H7 (cell line): ENCODE measurements at places on chromosomes 1 and 21. TPM values are rescaled to one million over a fixed set of nuclear protein-coding genes. Genes with fewer than 3 reads are reported as not detected.

- DNase-seq = no peak
Observed at GRCh38 chr1:92774407-92774806, 10.5 kb downstream of the EVI5 start.

- DNase-seq = no peak
Observed at GRCh38 chr1:221815660-221816059, 73.8 kb upstream of the DUSP10 start.

DNA sequence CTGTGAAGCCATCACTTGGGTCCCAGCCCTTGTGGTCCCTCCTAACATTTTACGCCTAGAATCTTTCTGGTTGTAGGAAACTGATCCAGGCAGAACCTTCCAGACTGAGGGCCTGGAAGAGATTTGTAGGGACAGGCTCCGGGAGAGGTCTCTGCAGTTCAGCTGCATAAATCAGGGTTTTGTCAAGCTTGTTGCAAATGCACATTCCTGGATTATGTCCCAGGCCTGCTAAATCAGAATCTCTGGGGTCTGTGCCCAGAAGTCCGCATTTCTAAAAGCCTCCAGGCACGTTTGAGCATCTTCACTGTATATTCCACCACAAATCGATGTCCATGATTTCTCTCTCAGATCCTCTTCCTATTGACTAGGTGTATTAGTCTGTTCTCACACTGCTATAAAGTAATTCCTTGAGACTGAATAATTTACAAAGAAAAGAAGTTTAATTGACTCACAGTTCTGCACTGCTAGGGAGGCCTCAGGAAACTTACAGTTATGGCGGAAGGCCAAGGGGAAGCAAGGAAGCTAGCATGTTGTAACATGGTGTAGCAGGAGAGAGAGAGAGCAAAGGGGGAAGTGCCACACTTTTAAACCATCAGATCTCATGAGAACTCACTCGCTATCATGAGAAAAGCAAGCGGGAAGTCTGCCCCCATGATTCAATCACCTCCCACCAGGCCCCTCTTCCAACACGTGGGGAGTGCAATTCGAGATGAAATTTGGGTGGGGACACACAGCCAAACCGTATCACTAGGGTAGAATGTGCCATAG, 1.2 kb upstream of the FHAD1 start:
- no peak for DNase-seq

GRCh38 chr1:2629627-2630497, 3.0 kb downstream of the MMEL1 start:
- DNase-seq = no peak

GRCh38 chr1:47465605-47466004, 27.8 kb downstream of the FOXD2 start:
- DNase-seq = no peak

DNA sequence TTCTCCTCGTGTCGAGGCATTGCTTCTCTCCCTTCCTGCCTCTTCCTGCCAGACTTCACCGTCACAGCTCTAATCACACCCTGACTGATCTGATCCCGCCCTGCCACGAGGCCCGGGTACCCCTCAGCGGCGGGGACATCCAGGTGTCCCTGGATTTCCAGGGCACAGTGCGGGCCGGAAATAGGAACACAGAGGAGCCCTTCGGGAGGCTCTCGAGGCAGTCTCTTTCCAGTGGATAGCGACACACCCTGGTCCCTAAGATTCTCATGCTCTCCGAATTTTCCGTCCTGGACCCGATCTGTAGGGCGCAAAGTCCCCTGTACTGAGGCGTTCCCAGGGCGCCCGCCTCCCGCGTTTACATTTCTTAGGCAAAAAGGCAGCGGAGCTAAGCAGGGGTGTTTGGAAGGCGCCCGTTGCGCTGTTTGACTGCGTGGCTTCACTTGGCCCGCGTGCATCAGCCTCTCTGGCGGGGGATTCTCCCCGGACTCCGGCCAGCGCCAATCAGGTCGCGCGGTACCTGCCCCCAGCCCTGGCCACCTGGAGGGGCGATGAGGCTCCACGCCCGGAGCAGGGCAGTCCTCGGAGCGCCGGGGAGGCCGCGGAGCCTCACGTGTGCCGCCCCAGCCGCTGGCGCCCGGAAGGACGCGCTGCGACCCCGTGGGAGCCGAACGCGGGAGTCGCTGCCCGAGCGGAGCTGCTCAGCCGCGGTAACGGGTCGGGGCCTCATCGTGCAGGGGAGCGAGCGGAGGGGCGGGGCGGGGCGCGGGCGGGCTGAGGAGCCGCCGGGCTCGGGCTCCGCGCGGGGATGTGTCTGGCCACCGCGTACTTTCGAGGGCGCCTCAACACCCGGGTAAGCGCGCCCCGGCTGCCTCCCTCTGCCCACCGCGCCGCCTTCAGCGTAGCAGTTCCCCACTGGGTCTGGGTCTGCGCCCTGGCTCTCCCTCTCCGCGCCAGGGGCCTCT, at the start of gene FAM163A:
Gene FAM163A (plus strand): TSS at position 575 of the 962 bp plus-strand sequence. CDS start 69,807 bp downstream, outside the sequence.
- DNase-seq = peak; percentile 83

- DNase-seq = peak; percentile 71
Observed at GRCh38 chr1:24463776-24464735, 38.6 kb upstream of the RCAN3 start.

DNA sequence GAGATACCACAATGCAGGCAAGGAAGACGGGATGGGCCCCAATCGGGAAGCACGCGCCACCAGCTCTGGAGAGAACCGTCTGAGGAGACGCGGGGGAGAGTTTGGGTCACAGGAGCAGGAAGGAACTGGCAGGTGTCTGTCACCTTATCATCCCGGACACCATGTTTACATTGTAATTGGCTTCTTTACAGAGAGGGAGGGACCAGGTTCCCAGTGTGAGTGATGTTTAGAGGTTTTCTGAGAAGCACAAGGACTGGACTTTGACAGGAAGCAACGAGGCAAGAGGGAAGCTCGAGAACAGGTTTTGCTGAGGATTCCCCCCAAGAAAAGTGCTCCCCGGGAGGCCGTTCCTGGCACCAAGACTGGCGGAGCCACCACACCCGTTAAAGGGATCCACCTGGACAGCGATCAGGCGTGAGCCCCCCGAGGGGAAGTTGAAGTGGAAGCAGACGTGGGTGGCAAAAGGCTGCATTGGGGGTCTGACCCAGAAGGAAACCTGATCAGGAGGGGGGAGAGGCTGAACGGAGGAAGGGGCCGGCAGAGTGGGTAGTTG, 957 bp downstream of the EPS15 start:
- peak; percentile 56 for DNase-seq

- no peak for DNase-seq
Observed at GRCh38 chr1:85611425-85611824, 30.9 kb downstream of the CCN1 start.

DNA sequence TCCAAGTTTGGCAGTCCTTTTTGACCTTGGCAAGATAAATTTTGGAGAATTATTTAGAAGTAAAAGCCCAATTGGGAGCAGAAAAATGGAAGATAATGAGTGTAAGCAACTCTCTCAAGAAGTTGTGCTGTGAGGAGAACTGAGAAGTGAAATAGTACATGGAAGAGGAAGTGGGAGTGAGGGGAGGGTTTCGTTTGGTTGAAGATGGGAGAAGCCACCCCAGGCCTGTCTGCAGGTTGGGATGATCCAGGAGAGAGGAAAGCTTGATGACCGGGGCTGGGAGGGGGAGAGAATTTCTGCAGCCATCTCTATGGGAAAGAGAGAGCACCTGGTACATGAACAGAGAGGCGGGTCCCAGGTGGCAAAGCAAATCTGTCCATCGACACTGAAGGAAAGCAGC, 8.6 kb upstream of the RCAN1 start:
- DNase-seq = no peak

DNA sequence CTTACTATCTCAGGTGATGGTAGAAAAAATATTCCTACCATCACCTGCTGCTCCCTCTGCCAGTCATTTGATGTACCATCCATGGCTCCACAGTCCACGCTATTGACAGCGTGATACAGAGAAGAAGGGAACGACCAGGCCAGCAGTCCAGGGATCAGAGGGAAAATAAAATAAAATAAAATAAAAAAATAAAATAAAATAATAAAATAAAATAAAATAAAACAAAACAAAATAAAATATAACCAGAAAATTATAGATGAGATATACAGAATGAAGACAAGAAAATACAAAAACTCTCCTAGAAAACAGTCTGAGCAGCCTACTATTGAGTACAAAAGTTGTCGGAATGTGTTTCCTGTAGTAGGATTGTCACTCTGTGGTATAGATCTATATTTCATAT, 619.4 kb upstream of the TMPRSS15 start:
- no peak for DNase-seq

- DNase-seq = no peak
Observed at GRCh38 chr1:110340207-110340468, 961 bp downstream of the RBM15 start.

- peak; percentile 55 for DNase-seq
Observed at GRCh38 chr21:45937721-45938452, 43.7 kb upstream of the COL6A1 start.

DNA sequence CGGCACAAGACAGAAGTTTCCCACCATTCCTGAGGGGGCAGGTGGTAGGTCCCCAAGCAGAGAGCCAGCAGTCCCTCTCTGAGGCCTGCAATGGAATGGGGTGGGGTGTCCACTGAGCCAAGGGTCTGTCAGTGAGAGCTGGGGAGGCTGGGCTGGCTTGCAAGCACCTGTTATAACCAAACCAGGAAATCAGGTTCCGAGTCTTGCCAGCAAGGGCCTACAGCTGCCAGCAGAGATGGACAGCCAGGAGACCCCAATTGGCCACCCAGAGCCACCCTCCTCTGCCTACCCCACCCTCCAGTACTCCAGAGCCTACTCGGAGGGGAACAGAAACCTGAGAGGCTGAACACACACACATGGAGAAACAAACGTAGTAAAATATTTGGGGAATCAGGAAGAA, 32.2 kb downstream of the PSEN2 start:
- no peak for DNase-seq

DNA sequence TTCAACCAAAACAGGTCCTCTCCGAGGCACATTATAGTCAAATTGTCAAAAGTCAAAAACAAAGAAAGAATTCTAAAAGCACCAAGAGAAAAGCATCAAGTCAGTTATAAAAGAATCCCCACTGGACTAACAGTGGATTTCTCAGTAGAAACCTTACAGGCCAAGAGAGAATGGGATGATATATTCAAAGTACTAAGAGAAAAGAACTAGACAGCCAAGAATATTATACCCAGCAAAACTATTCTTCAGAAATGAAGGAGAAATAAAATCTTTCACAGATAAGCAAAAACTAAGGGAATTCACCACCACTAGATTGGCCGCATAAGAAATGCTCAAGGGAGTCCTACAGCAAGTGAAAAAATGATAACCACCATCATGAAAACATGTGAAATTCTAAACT, 16.1 kb downstream of the OLFML3 start:
- DNase-seq = no peak

GRCh38 chr1:40637470-40638007, 27.9 kb downstream of the RIMS3 start:
- DNase-seq = no peak

DNA sequence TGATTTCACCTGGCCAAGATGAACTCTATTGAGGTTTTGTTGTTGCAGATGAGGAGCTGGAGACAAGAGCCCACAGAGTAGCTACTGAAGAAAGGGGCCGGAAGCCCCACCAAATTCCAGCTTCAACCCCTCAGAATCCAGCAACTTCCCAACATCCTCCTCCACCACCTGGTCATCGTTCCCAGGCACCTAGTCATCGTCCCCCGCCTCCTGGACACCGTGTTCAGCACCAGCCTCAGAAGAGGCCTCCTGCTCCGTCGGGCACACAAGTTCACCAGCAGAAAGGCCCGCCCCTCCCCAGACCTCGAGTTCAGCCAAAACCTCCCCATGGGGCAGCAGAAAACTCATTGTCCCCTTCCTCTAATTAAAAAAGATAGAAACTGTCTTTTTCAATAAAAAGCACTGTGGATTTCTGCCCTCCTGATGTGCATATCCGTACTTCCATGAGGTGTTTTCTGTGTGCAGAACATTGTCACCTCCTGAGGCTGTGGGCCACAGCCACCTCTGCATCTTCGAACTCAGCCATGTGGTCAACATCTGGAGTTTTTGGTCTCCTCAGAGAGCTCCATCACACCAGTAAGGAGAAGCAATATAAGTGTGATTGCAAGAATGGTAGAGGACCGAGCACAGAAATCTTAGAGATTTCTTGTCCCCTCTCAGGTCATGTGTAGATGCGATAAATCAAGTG, 14.3 kb downstream of the CD2 start:
- no peak for DNase-seq

- DNase-seq = no peak
Observed at GRCh38 chr1:47257224-47257623, 25.2 kb upstream of the TAL1 start.

GRCh38 chr1:152745289-152745704, 12.5 kb upstream of the KPRP start:
- no peak for DNase-seq

DNA sequence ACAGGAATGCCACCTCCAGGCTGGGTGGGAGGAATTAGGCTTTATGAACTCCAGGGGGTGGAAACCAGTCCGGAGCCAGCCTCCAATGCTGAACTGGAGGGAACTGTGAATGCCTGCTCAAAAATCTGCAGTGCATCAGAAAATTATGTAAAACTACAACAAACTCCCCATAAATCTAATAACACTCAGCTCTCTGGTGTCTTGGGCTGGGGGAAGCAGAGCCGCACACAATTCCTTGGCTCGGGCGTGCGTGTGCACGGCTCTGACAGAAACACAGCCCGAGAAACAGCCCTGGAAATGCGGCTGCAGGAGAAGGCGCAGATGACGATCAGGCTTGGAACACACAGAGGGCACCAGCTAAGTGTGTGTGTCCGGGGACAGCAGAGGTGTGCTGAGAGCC, 127.6 kb upstream of the VAMP3 start:
- DNase-seq = no peak

DNA sequence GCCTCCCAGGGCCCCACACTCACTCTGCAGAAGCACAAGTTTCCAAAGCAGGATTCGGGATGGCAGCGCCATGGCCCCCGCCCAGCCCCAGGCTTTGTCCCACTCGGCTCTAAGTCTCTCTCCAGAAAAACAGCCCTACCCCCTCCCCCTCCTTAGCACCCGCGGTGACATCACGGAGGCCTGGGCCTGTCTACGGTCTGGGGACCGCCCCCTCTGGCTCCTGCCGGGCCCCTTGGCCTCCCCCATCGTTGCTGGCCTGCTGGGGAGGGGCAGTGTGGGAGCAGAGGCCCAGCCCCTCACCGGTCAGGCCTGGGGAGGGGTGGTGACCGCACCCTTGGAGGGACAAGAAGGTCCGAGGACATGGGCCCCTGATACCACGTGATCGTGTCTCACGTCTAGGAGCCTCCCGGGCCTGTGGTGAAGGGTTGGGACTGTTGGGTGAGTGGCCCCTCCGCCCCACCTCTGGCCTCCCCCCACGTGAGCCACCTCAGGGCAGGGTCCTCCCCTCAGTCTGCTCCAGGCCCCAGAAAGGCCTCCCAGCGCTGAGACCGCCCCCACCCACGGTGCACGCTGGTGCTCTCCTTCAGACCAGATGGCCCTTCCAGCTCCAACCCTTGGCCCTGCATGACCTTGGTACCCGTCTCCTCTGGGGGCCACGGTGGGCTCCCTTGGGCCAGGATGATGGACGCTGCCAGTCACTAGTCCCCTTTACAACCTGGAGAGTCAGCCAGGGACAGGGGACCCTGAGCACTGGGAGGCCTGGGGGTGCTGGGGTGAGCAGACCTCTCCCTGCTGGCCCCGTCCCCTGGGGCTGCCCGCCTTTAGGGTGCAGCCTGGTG, at the start of gene MXRA8:
Gene MXRA8 (minus strand): TSS at position 123 of the 839 bp plus-strand sequence. CDS start 51 bp downstream, at position 72.
- DNase-seq = peak; percentile 94

DRAXIN gene
- total RNA-seq = 52.4 and 60.1 TPM in 2 replicates

DMRTA2 gene
- 0.10 TPM in 1 of 2 replicates, not detected in the other for total RNA-seq

IFI44 gene
- not detected in 2 replicates for total RNA-seq

C1orf210 gene
- 1.5 and 2.0 TPM in 2 replicates for total RNA-seq

ELF3 gene
- total RNA-seq = 3.6 and 6.9 TPM in 2 replicates

TPTE gene
- total RNA-seq = not detected in 2 replicates

SLC45A1 gene
- 0.90 and 1.0 TPM in 2 replicates for total RNA-seq
